Cortex of kidney (tissue), 1 donor: ENCODE measurements at places on chromosomes 3 and 15.

DNA sequence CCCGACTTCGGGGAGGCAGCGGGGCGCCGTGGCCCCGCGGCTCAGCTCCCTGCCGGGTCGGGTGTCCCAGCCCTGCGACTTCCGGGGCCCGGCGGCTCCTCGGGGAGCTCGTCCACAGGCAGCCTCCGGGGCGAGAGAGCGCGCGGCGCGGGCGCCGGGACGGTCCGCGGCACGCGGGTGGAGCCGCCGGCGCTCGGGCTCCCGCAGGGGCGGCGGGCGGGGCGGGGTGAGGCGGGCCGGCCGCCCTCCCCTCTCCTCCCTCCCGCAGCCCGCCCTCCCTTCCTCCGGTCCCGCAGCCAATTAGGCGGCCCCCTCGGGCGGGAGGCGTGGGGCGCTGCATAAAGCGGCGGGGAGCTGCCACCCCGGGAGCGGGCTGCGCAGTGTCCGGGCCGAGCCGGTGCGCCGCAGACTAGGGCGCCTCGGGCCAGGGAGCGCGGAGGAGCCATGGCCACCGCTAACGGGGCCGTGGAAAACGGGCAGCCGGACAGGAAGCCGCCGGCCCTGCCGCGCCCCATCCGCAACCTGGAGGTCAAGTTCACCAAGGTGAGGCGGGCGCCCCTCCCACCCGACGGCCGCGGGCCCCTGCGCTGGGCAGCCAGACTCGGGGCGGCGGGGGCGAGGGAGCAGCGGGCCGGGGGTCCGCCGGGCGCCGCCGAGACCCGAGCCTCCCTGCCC is at the start of gene ALDH1A3:
Gene ALDH1A3 (plus strand): TSS at position 368 of the 675 bp plus-strand sequence. CDS start 77 bp downstream, at position 445.
- DNase-seq, result no peak

DNA sequence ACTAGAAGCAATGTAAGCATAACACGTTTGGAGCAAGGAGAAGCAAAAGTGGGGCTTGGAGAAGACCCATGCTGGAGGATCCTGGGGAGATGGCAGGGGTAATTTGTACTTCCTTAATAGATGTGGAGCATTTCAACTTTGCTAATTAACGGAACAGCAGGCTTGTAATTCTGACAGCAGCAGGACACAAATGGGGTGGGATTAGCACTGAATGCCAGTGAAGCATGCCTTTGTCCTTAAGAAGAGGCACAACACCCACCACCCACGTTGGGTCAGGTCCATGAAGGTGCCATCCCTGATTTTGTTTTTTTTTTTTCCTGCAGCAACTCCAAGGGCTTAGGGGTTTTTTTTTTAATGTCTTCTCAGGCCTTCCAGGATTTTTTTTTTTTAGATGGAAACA is 231.9 kb upstream of the ROPN1 start:
- no peak for DNase-seq

DNA sequence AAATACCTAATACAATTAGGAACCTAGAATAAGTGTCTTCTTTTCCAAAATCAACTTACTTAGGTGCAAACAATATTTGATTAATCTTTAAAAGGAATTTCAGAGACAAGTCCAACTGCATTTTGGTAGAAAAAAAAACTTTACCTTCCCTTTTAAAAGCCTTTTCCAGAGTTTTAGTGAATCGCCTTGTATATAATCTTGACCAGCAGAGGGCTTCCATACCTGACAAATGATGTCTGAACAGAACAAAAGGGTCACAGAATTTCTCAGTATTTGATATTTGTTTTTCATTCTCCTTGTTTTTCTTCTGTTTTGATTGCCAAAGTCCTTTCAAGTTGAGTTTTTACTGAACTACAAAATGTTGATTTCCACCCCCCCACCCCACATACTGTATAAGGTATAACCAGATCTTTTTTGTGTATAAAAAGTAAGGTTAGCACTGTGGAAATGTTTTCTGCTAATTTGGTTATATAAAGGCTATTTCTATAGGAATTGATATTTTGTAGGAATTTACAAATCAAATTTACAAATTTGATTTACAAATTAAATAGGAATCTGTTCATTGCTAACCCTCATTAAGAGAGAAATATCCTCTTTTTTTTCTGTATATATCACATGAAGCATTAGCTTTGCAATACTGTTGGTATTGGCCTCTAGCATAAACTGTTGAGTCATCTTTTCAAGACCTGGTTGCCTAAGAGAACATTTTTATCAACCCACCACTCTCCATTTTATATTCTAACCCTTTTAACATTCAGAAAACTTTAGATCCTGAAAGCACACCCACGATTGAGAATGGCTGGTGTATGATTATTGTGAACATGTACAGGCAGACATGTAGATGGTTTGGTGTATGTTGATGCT is 464.1 kb upstream of the RARB start:
- DNase-seq, result no peak

GRCh38 chr3:63855333-63855940 is 8.2 kb downstream of the THOC7 start:
- DNase-seq, result no peak

DNA sequence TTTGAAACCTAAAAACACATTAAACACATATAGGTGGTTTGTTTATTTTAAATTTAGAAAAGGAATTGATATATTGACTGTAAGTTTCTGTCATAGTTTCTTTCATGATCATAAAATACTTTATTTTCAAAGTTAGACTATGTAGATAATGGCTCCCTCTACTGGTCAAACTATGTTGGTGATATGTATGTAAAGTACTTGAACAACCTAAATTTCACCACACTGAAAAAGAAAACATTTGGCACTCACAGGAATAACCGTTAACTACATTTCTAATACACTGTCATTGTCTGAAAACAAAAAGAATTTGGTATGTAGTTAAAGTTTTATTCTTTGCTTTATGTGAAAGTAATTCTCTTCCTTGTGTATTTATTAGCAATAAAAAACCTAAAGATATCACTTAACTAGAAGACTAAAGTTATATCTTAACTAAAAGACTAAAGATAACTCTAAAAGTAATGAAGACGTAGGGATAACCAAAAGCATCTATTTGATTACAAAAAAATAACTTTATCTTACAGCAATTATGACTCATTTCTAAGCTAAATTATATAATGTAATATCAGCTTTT is 427.5 kb downstream of the VGLL3 start:
- no peak for DNase-seq

- no peak for DNase-seq
Observed at GRCh38 chr15:95742836-95743235, 587.7 kb upstream of the NR2F2 start.

DNA sequence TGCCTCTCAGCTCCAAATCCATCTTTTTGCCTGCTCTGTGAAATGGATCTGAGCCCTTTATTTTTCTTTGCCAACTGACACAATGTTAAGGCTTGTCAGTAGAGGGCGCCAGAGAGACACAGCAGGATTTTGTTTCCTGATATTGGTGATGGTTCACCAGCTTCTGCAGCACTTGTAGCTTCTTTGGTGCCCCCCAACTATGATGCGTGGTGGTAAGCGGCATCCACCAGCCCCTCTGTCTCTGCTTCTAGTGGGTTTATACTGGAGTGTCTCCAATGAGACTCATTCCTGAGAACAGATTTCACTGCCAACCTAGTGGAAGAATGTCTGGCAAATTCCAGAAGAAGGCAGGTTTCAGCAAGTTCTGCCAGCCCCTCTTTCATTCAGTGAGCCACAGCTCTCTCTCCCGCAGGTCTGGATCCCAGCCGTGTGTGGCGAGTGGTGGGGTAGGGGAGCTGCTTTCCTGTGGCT is 471.9 kb upstream of the FRG2C start:
- no peak for DNase-seq

- no peak for DNase-seq
Observed at GRCh38 chr3:101261506-101261905, 58.9 kb downstream of the IMPG2 start.

- no peak for DNase-seq
Observed at GRCh38 chr3:81516042-81516441, 245.4 kb downstream of the GBE1 start.

DNA sequence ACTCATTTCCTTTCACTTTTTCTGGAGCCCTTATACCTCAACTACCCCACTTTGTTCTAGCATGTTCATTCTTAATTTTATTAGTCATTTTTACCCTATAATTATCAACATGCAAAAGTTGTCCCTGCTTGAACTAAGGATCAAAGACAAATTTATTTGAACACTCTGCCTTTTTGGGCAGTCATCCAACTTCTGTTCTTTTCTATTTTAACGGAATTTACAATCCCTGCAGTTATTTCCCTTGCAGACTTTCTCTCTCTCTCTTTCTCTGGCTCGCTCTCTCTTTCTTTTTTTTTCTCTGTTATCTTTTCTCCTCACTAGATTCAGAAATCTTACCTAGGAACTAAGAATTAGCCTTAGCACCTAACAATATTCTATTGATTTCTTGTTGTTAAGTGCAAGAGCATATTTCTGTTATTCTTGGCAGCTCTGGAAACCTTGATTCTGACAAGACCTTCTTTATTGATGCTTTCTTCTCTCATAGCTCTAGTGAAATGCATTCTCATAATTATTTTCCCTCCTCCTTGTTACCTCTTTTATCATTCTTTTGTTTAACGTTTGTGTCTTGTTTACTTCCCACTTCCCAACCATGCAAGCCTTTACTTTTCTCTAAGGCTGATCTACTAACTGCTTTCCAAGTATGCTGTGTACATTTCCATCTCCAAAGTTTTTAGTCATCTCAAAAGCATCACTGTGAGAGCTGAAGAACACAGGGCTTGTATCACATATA is 951.6 kb downstream of the DIPK2A start:
- DNase-seq, result no peak

GRCh38 chr3:89179355-89180001 is 72.1 kb downstream of the EPHA3 start:
- no peak for DNase-seq

- DNase-seq, result no peak
Observed at GRCh38 chr15:69119001-69119400, 41.4 kb upstream of the GLCE start.

GRCh38 chr3:176927706-176928581 is 269.3 kb downstream of the TBL1XR1 start:
- DNase-seq, result no peak

- no peak for DNase-seq
Observed at GRCh38 chr3:66467996-66468735, 32.7 kb downstream of the LRIG1 start.

DNA sequence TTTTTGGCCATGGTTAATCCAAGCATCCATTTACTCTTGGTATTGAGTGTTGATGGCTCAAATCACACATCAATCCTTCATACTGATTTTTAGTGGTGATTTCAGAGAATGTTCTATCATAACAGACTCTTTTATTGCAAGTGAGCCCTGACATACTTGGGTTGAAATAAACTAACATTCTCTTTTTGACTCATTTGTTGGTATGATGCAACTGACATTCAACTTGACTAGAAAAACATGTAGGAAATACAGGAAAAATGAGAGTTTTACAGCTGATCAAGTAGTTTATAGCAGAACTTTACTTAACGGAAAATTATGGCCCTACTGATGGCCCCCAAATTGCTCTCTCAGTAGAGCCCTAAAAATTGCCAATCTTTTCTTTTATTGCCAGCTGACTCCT is 173.9 kb upstream of the CD96 start:
- DNase-seq, result no peak

DNA sequence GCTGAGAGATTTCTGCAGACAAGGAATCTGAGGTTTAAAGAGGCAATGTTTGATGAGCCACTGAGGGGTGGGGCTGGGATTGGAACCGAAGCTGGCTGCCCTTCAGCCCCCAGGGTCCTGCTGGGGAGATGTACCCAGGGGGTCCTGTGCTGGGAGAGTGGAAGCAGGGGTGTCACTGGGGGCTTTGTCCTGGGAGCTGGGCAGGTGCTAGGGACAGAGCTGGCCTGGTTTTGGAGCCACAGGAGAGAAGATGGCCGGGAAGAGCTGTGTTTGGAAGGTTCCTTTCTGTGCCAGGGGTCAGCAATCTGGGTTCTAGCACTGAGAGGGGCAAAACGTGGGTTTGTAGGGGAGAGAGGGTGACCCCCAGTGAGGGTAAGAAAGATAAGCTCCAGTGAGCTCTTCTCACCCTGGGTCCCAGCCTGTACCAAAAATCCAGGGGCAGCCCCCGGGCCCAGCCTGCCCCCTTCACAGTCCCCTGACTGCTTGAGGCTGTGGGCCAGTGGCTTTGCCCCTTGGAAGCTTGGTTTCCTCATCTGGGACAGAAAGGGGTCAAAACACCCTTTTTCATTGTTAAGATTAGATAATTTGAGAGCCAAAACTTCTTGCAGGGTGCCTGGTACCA is 69.6 kb downstream of the SMAD3 start:
- no peak for DNase-seq

- no peak for DNase-seq
Observed at GRCh38 chr3:71780430-71780829, 4.5 kb downstream of the PROK2 start.

DNA sequence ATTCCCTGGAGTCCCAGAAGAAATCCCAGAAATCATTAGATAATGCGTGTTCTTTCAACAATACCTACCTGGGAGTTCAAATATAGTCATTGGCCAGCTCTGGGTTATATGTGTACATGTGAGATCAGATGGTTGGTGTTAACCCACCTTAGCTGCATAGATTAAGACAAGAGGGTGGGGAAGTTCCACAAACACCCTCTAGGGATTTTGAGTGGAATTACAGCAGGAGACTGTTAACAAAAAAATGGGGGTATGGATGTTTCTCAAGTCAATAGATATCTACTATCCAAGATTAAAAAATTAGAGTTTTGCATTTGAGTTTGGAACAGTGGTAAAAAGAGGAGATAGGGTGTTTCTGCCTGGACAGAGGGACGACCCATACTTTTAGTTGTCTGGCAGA is 282.5 kb upstream of the CNTN3 start:
- no peak for DNase-seq
